ENCODE measurements at places on chromosomes 5 and 9.

DNA sequence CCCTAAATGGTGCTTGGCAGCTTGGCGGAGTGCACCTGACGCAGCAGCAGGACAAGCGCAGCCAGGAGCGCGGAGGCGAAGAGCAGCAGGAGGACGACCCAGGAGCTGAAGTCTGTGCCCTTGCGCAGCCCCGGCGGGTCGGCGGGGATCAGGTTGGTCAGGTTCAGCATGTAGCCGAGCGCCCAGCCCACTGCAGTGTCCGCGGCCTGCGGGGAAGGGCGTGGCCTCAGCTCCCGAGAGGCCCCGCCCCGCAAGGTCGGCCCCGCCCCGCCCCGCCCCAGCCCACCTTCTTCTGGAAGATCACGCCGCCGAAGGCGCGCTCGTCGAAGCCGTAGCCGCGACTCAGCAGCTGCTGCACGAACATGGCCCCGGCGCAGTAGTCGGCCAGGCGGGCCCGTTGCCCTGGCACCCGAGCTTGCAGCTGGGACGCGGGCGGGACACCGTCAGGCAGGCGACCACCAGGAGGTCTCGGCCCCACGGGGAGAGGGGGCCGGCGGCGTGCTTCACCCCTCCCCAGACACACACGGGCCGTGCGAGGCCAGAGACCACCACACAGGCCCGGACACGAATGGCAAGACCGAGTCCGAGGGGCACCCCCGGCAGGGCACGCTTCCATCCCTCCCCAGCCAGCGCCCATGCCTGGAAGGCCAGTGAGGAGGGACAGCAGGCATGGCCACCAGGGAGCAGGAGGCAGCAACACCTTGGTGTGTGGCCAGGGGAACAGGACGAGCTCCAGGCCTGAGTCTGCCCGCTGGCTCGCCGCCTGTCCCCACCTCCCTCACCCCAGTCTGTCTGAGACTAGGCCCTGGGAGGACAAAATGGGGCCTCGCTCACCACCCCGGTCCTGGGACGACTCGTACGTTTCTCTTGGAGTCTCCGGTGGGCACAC lies 2.9 kb upstream of the NPDC1 start:
- DNase-seq = no peak

- no peak for DNase-seq
Measured at GRCh38 chr5:149654231-149654630, 72.9 kb downstream of the ARHGEF37 start.

DNA sequence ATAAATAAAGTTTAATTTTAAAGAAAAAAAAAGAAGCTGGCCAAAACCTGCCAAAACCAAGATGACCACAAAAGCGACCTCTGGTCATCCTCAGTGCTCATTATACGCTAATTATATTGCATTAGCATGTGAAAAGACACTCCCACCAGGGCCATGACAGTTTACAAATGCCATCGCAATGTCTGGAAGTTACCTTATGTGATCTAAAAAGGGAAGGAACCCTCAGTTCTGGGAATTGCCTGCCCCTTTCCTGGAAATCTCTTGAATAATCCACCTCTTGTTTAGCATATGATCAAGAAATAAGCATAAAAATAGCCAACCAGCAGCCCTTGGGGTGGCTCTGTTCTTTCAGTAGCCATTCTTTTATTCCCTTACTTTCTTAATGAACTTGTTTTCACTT lies 178.3 kb upstream of the MAP1B start:
- DNase-seq = no peak

DNA sequence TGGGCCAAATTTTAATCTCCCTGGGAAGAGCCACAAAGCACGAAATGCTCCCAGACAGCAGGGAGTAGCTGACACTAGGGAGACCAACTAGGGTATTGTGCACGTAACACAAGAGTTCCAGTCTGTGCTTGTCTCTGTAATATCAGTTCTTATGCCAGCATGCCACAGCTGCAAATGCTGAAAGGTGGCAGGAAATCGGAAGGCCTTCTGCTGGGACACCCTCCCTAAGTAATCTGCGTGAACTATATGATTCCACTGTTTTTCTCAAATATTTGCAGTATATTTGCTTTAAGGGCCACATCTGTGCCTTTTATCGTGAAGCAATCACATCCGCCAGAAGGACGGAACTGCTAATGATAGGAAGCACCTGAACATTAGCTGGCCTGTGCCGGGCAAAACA lies 12.6 kb downstream of the VLDLR start:
- no peak for DNase-seq

DNA sequence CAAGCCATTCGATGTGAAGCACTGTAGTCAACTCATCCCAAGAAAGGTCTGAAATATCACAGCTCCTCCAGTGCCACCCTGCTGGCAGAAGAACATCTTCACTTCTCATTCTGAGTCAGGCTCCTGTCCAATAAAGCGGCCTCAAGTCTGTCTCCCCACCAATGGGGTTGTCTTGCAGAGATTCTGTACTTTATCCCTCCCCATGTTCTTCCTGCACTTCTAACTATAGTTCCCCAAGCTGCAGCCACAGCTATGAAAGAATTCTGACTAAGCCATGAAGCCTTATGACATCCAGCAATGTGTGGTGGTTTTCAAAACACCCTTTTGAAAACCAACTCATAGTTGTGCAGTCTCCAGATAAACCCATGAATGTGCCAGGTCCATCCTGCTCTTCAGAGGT lies 6.8 kb downstream of the MACROH2A1 start:
- no peak for DNase-seq

DNA sequence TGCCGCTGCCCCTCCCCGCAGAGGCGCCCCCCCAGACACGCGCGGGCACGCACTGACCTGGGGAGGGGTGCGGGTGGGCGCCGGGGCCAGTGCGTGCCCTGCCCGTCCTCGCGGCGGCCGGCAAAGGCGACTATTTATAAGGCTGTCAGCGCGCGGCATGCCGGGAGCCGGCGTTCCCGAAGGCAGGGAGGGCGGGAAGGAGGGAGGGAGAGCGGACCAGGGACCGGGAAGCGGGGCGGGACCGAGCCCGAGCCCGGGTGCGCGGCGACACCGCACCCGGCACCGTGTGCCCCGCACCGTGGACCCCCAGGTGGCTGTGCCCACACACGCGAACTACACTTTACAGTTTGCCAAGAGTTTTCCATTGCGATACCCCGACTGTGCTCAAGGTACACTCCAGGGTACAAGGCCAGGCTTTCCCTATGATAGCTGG lies at the start of gene AK1:
Gene AK1, minus strand, starts transcription at position 110 of the 433 bp plus-strand sequence. CDS start 3,058 bp downstream, outside the sequence.
- peak; percentile 19 for DNase-seq

DNA sequence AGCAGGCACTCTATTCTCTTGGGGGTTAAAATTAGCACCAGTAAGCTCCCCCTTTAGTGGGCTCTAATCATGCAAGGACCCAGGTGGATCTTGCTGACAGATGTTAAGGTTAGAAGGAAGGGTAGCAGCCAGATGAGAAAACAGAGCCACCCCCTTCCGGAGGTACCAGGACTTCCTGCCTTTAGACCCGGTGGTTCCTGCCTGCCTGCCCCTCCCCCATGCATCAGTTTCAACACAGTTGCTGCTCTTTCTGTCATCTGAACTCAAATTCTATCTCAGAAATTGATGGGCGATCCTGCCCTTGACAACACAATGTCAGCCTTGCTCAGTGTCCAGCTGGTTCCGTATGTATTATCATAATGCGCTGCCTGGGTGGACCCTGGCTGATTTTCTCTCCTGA lies 287.3 kb downstream of the EBF1 start:
- DNase-seq = no peak

GRCh38 chr5:149215478-149216090 lies 56.1 kb upstream of the AFAP1L1 start:
- no peak for DNase-seq

DNA sequence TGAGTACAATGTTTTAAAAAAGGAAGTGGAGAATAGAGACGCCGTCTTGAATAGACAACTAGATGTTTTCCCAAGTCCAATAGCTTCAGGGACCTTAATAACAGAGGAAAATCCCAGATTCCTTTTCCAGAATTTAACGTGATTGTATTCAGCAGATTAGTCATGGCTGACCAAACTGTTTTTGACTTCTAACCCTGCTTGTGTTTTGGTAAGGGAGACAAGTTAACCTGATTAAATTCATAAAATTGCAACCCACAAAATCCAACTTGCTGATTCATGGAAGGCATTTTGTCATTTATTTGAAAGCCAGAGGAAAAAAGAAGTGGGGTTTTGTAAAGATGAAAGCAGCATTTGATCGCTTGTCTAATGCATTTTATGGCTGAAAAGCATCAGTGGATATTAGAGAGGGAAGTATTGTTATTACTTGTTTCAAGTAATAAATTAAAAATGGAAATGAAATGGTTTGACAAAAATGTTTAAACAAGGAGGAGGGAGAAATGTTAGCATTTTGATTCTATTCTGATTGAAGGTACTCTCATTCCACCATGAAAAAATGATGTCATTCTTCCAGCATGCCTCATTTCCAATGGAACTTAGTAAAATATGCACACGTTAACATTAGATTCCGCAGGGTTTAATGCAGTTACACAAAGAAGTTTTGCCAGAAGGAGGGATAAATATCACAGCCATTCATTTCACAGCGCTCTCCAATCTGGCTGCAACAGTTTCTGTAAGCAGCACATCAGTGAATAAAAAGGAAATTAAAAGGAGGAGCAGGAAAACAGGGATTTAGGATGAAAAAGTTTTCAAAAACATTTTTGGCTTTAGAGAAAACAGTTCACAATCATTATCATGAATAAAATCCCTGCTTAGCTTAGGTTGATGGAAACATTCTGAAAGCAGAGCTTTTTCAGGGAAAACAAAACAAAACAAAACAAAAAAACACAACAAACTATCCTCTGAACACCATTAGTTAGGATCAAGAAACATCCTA lies 314.7 kb downstream of the PRR16 start:
- peak; percentile 45 for DNase-seq

DNA sequence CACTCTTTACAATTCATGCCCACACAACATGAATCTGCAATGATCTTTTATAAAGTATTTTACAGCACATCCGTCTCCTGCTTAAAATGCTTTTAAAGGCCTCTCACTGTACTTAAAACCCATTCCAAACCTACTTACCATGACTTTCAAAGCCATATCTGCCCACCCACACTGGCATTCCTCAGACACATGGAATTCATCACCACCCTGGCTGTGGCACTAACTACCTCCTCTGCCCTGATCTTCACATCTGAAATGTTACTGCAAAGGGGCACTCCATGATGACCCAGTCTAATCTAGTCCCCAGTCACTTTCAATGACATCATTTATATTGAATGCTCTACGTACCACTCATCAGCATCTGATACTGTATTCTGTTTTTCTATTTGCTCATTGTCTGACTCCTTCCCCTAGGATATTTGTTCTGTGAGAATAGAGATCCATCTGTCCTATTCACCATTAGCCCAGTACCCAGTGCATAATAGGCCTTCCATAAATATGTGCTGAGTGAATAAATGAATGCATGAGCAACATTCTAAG lies 193.2 kb upstream of the KIF2A start:
- no peak for DNase-seq

DNA sequence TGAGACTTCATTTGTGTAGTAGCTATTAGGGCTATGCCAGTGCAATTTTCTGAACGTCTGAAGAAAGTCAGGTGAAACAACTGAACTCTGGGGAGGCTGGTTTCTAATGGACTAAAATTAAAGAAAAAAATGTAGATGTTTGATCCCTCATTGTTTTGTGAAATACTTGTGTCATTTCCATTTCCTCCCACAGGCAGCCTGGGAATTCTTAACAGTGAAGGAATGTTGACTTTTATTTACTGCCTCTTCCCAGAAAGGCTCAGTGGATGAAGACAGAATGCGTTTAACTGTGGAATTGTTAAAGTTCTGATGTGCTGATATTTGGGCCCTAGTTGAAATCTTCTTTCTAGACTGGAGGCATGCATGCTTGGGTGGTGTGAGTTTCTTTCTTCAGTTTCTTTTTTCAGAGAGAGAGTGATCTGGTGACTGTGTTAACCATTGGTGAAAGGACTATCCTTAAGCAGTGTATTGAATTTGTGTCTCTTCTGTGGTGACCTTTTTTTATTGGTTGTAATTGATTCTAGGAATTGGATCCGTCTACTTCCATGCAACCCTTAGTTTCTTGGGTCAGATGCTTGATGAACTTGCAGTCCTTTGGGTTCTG lies 15.5 kb downstream of the ACER2 start:
- peak; percentile 51 for DNase-seq

DNA sequence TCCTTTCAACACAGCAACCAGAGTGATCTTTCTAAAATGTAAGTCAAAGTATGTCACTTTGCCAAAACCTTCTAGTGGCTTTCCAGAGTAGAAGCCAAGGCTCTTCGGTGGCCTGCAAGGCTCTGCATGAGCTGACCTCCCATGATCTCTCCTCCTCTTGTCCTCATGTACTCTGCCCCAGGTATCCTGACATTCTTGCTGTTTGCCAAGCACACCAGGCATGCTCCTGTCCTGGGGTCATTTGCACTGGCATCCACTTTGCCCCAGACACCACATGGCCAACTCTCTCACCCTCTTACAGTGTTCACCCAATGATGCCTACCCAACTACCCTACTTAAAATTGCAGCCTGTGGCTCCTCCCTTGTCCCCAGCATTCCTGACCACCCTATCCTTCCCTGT lies 86.3 kb downstream of the ZNF618 start:
- DNase-seq = no peak

DNA sequence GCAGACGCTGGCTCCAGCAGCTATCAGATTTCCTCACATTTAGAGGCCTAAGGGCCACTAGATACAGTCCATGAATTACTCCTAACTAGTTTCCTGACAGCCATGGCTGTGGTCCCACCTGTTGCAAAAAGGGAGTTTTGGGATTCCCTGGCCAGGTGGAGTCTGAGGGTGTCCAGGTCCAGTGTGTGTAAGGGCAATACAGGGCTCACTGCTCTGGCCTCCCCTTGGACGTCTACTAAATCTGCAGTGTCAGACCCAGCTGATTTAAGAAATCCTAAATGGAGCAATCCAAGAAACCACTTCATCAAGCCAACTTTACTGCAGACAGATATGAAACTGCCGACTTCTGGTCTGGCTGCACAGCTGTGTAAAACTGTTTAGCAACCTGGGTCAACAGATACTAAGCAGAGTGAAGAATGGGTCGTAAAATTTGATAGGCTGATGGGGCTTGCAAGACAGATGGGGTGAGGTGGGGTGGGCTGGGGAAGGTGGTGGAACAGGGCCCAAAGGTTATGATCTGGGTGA lies 116.4 kb downstream of the GADD45G start:
- no peak for DNase-seq

DNA sequence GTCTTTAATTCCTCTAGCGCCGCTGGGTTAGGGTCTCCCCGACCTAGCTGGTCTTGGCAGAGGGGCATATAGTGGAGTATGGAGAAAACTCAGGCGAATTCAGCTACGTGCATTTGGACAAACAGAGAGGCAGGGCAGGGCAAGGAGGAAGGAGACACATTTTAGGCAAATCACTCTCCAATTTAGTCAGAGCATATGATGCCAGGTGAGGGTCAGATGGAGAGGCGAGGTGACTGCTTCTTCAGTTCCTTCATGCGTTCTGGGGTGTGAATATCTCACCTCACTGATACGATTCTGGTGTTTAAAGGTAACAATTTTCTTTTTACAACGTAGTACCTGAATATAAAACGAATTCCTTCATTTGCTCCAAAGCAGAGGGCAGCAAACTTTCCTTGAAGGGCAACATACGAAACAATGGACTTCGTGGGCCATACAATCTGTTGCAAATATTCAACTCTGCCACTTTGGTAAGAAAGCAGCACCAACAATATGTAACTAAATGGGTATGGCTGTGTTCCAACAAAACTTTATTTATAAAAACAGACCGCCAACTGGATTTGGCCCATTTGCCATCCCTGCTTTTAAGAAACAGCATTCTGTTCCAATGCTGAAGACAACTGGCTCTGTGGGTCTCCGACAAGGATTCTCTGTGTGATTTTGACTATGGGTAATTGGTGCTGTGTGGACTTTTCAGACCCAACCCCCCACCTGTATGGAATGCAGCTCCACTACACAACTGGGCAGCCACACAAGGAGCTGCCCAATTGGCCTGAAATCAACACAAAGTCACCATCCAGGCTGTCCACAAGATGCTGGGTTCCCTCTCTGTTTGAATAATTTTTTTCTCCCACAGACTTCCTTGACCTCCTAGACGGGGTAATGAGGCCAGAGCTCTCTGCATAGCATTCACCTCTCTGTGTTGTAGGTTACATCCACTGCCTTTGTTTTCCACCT lies 53.8 kb downstream of the RAPGEF1 start:
- no peak for DNase-seq

Data from trophoblast cell (in vitro differentiated cells and primary cell).